ENCODE measurements at places on chromosomes 2 and 18.

- no peak for DNase-seq
Measured at GRCh38 chr2:197628043-197628500, 47.3 kb downstream of the RFTN2 start.

DNA sequence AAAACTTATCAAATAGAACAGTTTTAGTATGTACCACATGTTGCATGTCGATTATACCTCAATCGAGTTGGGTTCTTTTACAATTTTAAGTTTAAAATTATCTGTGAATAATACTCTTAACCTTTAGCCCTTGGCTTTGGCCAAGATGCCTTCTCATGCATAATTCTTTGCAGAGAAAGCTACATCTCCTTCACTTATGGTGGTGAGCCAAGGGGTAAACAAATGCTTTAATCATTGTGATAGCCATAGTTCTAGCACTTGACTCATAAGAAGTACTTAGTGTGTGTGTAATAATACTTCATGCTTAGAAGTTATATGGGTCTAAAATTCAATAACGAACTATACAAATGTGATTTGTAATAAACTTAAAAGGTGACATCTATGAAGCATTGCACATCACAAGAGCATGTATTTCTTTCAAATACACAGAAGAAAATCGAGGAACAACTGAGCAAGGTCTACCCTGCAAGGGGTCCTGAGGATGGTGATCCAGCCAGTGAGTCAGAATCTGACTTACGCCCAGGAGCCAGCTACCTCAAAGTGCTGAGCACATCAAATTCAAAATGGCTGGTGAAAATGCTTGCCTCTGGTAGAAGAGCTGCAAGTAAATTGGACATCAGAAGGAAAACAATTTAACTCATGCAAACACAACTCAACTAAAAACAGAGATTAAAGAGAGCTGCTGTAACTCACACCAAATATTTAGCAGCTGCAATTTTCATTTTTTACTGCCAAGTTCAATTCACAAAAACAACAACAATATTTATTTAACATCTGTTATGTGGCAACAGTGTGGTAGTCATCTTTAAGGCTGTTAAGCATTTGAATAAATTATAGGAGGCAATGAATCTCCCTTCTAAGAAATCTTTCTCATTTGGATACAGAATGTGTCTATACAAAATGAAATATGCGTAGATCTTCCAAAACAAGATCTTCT, 23.8 kb upstream of the TTC39C start:
- no peak for DNase-seq

DNA sequence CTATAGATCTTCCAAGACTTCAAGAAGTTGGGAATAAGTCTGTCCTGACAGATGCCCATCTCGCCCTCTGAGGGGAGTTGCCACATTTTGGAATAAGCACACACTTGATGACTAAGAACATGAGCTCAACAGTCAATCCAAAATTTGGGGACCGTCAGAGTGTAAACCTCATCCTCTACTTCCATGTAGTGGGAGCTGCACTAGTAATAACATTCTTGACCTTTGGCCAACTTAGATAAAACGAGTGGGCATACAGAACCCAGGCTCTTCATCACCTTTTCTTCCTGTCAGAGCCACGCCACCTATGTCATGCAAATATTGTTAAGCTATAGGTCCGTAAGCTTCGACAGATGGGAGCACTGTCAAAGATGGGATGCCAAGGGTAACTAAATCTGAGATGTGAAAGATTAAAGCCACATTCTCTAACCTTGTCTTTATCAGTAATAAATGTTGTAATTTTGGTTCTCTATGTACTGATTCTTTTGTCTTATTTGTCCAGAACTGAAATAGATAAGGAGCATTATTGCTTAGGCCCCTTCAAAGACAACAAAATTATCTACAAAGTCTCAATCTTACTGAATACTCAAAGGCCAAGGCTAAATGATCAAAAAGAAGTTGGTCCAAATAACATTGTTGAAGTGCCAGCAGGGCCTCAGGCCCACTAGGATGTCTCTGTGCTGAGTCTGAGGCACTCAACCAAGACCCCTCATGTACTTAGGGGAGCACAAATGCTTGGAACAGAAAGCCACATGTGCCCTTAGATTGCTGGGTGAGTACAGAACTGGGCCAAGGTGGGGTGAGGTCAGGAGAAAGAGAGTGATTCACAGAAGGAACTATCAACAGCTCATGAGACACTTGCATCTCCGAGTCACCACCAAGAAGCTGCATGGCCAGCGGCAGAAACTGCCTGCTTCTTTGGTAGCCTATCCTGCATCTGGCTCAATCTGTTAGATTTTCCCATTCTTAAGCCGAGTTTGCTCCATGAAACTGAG, 15.0 kb downstream of the CDH2 start:
- DNase-seq = no peak

- DNase-seq = no peak
Measured at GRCh38 chr2:29644949-29645348, 276.4 kb downstream of the ALK start.

- no peak for DNase-seq
Measured at GRCh38 chr2:194709840-194710239, 947.2 kb upstream of the SLC39A10 start.

GRCh38 chr2:203997481-203997880, 60.9 kb downstream of the ICOS start:
- DNase-seq = no peak

DNA sequence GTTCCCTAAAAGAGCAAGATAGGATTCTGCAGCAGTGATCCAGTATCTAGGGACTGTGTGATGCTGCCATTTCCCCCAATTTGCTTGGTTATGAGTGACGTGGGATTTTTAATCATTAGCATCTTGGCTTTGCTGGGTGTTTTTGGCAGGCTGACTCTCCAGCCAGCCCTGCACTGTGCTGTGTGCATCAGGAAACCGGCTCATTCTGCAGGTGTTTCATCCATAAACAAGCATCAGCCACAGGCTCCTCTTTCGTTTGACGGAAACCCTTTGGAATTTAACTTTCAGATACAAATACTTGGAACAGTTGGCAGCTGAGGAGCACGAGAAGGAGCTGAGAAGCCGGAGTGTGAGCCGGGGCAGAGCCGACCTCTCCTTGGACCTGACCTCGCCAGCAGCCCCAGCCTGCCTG, 135.9 kb downstream of the TPGS2 start:
- DNase-seq = no peak

DNA sequence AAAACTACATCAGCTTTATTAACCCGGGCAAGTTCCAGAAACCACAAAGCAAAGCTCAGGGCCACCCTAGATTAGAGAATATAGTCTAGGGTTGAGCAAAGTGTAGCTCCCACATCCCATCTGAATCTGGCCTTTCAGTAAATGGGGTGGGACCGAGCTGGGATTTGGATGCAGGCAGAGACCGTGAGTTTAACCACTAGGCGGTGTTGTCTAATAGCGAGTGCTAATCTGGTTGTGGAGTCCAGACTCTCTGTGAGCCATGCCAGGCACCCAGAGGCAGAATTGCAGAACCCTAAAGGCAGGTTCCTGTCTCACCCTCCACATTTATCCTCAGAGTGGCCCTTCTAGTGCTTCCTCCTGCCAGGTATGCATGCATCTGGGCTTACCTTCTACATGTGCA, 435.9 kb downstream of the TSN start:
- DNase-seq = no peak

- DNase-seq = peak; percentile 70
Measured at GRCh38 chr2:231677632-231678104, 30.7 kb upstream of the PTMA start.

DNA sequence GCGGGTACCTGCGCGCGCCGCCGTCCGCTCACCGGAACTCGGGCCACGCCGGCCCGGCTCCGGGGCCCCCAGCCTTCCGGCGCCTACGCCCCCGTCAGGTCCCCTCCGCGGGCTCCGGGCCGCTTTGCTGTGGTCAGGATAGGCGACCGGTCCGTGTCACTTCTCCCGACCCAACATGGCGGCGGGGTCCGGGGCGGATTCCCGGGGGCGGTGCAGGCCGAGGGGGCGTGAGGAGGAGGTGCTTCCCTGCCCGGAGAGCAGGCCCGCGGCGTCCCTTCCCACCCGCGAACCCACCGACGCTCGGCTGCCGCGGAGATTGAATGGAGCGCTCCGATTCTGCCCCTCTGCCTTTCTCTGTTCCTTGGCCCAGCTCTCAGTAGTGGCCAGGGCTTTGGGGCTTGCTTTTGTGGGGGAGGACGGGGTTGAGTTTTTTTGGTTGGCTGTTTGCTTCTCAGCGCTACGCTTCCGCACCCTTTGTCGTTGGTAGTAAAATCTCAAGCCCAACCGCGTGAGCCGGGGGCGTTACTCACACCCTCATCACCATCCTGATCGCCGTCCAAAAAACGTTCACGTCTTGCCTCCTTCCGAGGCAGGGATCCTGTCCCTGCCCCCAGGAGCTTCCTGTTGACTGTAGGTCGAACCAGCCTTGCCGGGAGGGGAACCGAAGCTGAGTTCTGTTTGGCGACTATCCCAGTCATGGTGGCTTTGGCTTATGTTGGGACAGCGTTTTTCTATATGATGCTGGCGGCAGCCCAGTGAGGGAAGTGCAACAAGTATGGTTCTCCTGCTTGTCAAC, 532 bp upstream of the YES1 start:
- DNase-seq = peak; percentile 70

DNA sequence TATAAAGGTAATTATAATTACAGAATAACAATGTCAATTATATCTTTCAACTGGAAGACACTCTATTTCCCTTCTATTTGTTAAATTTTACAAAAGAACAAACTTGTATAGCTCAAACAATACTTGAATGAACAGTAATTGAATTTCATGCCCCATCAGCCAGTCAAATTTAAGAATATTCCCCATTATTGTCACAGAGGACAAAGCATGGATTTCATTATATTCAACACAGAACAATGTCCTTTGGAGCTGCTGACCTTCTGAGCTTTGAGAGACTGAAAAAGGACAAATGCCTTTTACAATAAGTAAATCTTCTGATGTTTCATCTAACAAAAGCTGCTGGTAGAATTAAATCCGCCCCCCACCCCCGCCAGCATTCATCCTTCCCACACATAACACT, 187.5 kb upstream of the MC4R start:
- DNase-seq = no peak

GRCh38 chr2:216436383-216436782, 24.1 kb downstream of the SMARCAL1 start:
- no peak for DNase-seq

- no peak for DNase-seq
Measured at GRCh38 chr2:215554689-215555498, 119.0 kb upstream of the FN1 start.

DNA sequence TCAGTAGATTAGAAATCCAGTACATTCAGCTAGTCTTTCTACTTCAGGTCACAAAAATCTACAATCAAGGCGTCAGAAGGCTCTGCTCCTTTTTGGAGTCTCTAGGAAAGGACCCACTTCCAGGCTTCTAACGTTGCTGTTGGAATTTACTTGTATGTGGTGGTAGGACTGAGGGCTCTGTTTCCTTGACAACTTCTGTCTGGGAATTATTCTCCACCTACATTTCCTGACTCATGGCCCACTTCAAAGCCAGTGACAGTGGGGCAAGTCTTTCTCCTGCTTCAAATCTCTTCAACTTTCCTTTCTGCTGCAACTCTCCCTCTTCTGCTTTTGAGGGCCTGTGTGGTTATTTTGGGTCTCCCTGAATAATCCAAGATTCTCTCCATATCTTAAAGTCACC, 10.4 kb upstream of the TMX3 start:
- DNase-seq = no peak

- no peak for DNase-seq
Measured at GRCh38 chr2:71348302-71348701, 16.7 kb downstream of the ZNF638 start.

- DNase-seq = no peak
Measured at GRCh38 chr2:76211991-76212985, 501.6 kb upstream of the GCFC2 start.

DNA sequence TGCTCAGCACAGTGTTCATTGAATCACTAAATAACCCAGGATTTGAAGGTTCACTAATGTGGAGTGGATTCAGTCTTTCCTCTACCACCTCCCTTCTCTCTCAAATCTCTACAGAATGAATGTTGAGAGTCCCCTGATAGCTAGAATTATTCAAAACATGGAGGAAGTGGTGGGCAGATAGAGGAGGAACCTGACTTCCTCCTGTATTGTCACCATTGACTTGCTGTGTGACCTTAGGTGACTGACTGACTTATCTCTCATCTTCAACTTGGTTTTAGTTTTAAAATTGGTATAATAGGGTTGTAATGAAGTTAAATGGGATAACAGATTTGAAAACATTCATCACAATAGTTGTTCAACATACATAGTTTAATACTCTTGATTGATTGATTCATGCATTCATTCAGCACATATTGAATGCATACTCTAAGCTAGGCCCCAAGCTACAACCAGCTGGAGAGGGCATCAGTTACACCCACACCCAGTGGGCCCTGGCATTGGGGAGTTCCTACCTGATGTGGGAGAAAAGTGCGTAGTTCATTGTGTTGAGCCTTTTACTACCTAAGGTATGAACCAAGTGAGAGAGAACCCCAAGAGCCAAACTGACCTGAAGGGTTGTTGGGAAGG, 96.0 kb downstream of the WDR7 start:
- DNase-seq = no peak

DNA sequence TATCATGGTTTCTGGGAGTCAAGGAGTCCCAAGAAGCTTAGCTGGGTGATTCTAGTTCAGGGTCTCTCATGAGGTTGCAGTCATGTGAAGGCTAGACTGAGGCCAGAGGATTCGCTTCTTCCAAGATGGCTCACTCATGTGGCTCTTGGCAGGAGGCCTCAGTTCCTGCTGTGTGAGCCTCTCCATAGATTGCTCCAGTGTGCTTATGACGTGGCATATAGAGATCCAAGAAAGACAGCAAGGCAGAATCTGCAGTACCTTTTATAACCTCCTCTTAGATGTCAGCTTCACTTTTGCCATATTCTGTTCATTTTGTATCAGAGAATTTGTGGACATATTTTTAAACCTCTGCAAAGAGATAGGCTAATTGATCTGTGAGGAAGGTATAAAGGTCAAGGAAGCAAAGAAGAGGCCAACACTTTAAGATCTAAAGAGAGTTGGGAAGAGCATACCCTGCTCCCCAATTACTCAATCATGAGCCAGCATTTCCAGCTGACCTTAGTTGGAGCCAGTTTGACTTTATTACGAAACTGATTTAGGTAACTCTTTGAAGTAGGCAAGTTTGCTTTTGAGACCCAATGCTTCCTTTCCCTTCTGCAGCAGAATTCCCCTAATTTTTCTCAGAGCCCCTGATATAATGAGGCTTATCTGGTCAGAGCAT, 134.7 kb downstream of the EML6 start:
- no peak for DNase-seq

GRCh38 chr2:145090841-145091761, 571.2 kb upstream of the ZEB2 start:
- DNase-seq = no peak

DNA sequence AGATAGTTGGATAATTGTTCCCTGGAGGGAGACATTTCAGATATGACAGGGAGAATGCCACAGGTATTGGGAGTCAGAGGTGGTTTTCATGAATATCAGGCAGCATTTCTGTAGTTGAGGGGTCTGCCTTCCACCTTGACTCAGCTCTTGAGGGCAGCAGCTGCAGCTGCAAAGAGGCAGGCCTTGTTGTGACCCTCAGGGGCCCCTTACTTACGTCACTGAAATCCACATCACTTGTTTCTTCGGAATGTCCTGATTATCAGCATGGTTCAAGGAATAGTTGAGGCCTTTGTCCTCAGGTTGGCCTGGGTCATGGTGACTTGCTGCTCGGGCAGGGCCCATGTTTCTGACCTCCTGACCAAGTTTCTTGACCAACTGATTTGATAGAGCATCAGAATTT, 46.9 kb downstream of the TMEM17 start:
- DNase-seq = no peak

GRCh38 chr2:39000552-39000951, 110.9 kb downstream of the ARHGEF33 start:
- DNase-seq = no peak
